ENCODE measurements at places on chromosomes 11 and 22.

GRCh38 chr11:19625438-19625837 is 87.2 kb upstream of the NAV2 start:
- no peak for DNase-seq

DNA sequence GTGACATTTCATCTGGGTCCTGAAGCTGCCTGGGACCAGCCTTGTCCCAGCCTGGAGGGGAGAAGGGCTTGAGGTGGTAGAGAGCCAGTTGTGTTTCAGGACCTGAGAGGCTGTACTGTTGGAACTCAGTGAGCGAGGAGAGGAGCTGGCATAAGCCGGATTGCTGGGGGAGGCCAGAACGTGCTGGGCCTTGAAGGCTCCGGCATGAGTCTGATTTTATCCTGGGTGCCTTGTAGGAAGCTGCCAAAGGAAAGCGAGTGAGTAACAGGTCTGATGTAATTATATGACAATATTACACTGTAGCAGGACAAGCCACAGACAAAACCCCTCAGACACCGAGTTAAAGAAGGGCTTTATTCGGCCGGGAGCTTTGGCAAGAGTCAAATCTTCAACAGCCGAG is 17.2 kb downstream of the AP2A2 start:
- no peak for DNase-seq

- no peak for DNase-seq
Observed at GRCh38 chr11:125393331-125393730, 102.7 kb downstream of the FEZ1 start.

- peak; percentile 76 for DNase-seq
Observed at GRCh38 chr11:94767701-94768601, at the start of gene AMOTL1. AMOTL1 (plus strand) TSS chr11:94768356; CDS start chr11:94768512, 156 bp downstream.

- DNase-seq, result no peak
Observed at GRCh38 chr11:88398372-88398771, 60.8 kb upstream of the CTSC start.

- no peak for DNase-seq
Observed at GRCh38 chr11:11163669-11164333, 189.2 kb downstream of the CSNK2A3 start.

DNA sequence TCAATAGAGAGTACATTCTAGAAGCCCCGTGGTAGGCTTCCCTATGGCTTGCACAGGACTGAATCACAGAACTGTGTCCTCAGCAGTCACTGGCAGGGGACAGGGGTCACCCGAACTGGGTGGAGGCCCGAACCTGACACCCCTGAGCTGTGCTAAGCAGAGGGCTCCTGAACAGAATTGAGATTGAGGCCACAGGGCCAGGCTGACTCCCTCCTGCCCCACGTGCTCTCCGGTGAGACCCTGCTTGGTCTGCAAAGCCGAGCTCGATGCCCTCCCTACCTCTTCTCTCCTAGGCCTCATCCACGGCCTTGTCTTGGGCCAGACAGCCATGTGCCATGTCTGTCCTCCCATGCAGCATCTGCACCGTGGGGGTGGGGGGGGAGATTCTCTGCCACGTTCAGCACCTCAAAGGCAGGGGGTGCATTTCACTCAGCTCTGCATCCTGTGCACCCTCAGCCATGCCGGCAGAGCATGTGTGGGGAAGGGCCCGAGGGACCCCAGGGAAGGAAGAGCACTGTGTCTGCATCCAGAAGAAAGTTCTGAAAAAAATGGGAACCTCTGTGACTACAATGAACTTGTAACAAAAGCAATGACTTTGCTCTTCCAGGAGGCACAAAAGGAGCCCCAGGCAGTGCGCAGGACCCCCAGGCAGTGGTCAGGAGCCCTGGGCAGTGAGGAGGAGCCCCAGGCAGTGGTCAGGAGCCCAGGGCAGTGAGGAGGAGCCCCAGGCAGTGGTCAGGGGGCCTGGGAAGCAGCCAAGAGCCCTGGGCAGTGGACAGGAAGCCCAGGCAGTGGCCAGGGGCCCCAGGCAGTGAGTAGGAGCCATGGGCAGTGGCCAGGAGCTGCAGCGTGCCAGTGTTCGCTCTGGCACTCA is 76.7 kb upstream of the SEPTIN5 start:
- DNase-seq, result no peak

DNA sequence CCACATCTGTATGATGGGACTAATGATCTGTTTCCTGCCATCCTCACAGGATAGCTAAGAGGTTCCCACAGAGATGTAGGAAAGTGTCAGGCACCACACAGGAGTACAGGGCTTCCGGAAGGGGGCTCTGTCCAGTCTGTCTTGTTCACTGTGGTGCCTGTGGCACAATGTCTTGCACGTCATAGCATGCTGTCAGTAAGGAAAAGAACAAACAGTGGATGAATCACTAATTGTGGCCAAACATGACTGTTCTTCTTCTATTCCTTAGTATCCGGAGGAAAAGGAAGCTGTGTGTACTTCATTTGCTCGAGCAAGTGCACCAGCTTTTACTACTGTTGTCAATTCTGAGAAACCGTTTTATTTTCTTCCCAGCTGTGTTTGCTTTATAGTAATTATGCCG is 73.4 kb upstream of the YWHAH start:
- DNase-seq, result no peak

DNA sequence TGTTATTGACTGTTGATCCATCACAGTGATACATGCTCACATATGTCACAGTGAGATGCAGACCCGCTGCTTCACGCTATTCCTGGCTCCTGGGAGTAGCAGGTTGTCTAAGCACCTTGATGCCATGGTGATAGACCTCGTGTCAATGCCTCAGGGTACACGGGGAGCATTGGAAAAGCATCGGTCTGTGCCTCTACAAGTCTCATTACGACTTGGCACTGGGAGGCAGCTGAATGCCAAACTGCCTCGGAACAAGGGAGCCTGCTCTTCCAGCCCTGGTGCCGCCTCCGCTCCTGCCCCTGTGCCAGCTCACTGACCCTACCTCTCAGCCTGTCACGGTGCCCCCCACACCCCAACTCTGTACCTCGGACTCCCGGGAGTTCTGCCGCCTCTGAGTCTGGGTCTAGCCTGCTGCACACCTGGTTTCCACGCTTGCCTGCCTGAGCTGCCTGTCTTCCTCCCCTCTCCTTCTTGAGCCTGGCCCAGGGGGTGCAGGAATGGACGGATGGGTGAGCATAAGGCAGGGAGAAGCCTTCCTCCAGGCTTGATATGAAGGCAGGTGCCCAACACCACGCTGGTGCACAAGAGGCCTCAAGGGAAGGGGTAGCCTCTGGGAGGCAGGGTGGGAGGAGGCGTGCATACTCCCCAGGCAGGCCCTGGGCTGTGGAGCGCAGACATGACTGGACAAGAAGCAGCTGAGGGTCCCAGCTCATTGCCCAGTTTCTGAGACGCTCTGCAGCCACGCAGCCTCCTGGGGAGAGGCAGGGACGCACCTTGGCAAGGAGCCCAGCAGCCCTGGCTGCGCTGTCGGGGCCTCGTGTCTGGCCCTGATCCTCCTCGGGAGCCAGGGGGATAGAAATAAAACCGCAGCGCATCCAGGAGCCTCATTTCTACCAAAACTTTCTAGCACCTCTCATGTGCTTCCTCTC is 1.8 kb upstream of the NFAM1 start:
- no peak for DNase-seq

DNA sequence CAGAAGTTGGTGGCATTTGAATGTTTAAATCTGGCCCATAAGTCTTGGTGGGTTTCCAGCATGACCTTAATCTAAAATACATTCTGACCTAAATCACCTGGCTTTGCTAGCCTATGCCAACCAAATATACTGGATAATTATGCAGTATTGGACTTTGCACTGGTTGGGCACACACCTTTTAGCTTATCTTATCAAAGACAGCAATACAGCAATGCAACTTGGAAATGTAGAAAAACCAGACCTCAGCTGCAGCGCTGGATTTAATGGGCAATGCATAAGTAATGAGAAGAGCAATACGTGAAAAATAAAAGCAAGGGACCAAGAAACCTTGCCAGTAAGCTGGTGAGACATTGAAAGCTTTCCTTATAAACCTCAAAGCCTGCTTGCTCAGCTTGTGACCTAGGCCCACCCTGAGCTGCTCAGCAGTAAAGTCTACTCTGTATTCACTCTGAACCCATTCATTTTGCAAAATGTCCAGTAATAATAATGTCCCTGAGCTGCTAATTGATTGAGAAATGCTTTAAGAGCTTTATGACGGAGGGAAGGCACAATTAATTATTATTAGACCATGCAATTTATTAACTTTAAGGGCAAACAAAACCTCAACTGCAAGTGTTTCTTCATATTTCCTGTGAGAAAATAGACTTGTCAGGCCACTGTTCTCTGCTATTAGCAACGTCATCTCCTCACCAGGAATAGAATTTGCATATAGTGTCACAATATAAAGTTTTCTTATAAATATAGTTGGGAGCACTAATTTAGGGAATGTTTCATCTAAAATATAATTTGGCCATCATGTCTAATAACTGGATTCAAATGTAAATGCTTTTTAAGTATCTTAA is 49.4 kb upstream of the CEP295 start:
- DNase-seq, result no peak

- no peak for DNase-seq
Observed at GRCh38 chr11:7246179-7246578, 5.5 kb upstream of the SYT9 start.

DNA sequence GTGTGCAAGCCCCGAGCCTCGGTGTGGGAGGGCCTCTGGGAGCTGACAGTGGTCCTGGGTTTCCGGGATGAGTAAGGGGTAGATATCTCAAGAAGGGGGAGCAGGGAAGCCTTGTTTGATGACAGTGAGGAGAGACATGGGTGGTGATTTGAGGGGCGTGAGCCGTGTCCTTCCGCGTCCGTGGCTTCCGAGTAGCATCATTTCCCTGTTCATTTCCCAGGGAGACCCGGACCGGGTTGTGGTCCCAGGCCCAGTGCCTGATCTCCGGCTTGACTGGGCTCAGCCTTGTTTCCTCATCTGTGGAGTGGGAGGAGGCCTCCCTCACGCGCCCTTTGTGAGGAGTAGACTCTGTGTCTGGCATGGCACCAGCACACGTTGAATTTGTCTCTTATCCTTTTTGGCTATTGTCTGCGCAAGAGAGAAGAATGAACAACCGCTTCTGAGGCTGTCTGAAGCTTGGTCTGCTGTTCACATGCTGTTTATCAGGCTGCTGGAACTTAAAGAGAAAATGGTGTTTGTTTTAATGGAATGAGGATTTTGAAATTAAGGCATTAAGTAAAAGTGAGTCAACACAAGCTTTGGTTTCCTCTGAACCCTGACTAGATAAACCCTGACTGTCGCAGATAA is 348.5 kb downstream of the TBC1D22A start:
- DNase-seq, result no peak

- no peak for DNase-seq
Observed at GRCh38 chr11:79926707-79927106, 485.9 kb upstream of the TENM4 start.

DNA sequence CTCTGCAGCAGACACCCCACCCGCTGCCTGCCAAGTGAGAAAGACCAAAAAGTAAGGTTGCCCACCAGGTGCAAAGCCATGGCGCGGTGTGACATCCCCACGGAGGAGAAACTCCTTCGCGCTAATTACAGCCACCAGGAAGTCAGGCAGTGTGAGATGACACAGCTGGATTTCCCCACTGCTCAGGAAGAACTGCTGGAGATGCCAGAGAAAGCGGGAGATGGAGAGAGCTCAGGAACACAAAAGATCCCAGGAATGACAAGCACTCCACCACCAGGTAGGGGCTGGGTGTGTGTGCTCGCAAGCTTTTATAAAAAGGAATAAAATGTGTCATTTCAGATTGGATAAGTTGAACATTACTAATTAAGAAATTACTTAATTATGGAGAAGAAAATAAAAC is 292.7 kb downstream of the OPCML start:
- DNase-seq, result no peak

DNA sequence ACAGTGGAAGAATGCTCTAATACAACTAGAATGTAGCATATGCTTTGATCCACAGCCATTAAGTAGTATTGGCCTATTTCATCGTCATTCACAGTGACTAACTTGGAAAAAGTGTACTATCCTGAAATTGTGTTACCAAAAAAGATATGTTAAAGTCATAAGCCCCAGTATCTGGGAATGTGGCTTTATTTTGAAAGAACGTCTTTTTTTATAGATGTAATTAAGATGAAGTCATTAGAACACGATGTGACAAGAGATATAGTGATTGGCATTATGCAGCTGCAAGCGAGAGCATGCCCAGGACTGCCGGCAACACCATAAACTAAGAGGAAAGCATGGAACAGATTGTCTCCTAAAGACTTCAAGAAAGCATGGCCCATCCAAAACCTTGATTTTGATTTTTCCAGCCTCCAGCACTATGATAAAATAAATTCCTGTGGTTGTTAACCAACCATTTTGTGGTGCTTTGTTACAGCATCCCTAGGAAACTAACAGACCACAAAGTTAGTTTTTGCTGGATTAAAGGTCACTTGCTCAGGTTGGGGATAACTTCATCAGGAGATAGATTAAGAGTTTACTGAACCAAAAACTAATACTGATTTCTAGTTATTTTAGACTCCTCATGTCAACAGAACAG is 870.6 kb upstream of the LRRC4C start:
- DNase-seq, result no peak

DNA sequence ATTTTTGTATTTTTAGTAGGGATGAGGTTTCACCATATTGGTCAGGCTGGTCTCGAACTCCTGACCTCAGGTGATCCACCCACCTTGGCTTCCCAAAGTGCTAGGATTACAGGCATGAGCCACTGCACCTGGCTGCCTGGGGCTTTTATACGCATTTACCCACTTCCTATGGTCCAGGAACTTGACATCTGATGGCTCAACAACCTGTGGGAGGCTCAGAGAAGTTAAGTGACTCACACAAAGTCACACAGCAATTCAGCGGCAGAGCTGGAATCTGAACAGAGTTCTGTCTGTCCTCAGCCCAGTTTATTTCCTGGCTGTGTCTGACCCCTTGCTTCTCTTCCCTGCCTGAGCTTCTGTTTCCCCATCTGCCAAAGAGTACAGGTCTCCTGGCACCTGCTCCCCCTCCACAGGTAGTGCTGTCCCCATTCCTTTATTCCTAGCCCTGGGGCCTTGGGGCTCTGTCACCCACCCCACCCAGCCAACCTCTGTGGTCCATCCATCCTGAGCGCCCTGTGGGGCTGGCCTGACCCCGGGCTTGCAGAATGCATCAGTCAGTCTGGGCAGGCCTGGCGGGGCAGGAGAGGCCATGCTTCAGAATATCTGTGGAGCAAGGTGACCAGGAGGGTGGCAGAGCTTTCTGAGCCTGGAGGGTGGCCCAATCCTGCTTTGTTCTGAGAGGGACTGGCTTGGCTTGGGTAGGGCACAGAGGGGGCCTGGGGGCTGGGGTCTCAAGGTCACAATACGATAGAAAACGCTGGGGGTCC is 50.6 kb downstream of the CACNA1I start:
- DNase-seq, result no peak

DNA sequence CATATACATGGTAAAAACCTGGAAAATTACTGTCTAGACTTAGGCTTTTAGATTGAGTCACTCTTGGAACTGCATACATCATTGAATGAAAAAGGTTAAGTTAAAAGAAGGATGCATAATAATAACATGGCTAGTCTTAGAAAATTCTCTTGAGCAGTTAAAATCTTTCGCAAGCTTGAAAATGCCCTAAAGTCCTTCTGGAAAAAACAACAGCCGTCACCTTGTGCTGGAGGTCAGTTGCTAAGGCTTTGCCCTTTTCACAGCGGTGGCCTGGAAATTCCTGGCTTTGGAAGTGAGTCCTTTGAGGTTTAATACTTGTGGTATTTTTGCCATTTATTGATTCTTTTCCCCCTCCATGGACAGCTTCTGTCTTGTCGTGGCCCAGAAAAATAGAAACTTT is 17.4 kb upstream of the FBLN1 start:
- DNase-seq, result no peak
